ENCODE measurements at places on chromosomes 3 and 15.

DNA sequence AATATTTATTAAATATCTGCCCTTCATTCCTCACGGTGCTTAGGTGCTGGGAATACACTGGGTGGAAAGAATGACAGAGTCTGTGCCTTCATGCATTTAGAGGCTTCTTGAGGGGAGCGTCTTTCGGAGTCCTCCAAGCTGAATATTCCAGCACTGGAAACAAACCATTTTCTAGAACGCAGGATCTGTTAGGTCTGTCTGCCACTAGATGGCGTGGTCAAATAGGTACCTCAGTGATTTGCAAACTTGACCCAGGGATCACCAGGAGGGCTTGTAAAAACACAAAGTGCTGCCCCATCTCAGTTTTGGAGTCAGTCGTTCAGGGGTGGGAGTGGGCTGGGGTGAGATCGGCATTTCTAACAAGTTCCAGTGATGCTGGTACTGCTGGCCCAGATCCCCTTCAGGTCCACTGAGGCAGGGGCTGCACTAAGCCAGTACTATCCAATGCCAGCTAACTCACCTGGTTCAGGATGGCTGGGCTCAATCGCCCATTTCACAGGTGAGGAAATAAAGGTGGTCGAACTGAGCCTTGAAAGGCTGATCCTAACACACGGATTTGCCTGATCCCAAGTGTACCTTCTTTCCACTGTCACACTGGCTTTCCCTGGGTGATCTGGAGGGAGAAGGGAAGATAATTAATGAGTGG, 14.8 kb downstream of the ARNT2 start:
- no peak for DNase-seq

DNA sequence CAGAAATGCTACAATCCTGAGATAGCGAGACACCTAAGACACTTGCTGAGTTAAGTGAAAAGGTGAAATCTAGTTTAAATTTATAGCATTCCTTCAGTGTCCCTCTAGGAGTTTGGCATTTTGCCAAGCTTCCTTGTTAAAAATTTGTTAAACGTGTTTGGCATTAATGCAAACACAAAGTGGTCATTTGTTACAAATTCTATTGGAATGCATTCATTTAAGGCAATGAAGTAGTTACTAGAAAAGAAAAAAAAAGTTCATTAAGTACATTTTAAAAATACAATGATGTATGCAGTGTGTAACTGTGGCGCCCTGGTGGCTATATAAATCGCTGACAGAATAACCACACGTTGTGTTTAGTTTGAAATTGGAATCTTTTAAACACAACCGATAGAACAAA, 31.3 kb upstream of the WNT5A start:
- DNase-seq, result no peak

- no peak for DNase-seq
Measured at GRCh38 chr15:60751985-60752952, 273.3 kb upstream of the ICE2 start.

DNA sequence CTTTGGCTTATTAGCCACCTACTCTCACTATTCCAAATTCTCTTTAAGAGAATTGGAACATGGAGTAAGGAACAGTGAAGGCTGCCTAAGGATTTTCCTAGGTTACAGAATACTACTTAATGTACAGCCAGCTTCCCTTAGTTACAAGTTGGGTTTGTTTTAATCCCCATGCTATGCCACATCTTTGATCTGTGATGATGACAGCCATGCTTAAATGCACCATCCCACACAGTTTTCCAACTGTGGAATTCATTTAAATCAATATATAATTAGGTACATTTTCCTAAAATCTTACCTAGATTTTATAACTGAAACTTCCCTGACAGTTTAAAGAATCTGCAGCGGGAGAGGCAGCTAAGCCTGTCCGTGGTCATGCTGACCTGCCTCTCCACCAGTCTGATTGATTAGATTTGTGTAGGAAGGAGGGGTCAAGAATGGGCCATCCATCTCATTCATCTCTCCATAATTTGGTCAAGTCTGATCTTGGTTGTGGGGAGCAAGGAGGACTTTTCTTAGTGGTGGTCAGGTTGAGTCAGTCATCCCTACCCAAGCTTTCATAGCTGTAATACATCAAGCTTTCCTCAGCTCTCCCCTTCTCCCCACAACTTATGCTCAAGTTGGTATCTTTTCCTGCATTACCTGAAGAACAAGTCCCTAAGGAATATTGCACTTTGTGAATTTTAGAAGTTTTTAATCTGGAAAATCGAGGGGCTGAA, 37.1 kb downstream of the RIOX2 start:
- DNase-seq, result no peak

DNA sequence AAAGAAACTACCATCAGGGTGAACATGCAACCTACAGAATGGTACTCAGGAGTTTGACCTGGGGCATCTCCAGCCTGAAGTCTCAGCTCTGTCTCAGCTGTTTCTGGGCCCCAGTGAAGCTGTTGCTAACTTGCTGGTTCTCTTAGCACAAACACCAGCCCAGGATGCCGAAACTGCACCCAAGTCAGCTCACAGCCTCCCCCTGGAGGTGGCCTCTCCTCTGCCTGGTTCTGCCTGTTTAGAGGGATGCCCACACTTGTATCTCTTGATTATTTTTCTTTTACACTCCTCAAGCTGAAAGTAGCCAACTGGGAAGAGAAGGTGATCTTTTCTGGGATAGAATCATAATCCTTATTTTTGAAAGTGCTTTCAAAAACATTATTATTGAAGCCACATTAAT, 289.0 kb upstream of the RASGRP1 start:
- DNase-seq, result no peak

- no peak for DNase-seq
Measured at GRCh38 chr3:114899186-114899931, 247.7 kb downstream of the ZBTB20 start.

DNA sequence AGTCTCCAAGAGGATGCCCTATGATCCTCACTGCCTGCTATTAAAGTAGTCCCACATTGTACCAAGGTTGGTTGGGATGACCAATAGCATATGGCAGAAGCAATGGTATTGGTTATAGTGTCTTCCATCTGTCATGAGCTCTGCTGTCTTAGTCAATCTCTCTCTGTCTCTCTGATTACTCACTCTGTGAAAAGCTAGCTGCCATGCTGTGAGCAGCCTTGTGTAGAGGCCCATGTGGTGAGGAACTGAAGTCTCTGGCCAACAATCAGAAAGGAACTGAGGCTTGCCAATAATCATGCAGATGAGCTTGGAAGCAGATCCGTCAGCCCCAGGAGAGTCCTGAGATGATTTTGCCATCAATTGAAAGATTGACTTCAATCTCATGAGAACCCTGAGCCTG, 60.3 kb upstream of the CFAP161 start:
- DNase-seq, result no peak

GRCh38 chr3:19284974-19285373, 136.7 kb downstream of the KCNH8 start:
- DNase-seq, result no peak

GRCh38 chr3:127549826-127550467, 40.6 kb downstream of the TPRA1 start:
- no peak for DNase-seq

GRCh38 chr3:42991341-42992315, 12.5 kb downstream of the GASK1A start:
- no peak for DNase-seq

DNA sequence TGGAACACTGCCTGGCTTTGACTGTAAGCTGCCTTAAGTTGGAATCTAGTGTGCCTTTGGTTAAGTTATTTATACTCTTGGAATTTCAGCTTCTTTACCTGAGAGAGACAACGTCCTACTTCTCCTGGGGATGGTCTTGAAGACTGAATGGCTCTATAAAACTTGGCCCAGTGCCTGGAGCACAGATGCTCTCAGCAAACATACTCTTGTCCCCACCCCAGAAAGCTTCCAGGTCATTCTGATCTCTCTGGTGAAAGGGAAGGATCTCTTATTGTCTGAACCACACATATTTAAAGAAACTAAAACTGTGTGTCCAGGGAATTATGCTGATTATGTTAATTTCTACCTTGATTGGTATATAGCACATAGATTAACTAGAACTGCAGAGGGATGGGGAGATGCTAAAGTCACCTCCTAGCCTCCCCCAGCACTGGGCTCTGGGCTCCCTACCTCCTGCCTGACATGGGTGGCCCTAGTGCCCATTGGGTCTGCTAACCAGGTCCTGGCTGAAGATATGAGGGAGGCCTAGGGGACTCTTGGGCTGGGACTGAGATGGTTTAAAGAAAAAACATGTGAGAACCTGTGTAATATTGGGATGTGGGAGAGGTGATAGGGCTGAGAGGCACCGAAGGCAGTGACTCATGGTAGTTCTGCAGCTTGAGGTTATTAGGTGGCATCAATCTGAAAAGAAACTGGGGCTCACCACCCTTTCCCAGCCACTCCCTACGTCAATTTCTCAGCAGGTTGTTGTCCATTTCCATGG, 171.0 kb downstream of the RPLP1 start:
- no peak for DNase-seq

DNA sequence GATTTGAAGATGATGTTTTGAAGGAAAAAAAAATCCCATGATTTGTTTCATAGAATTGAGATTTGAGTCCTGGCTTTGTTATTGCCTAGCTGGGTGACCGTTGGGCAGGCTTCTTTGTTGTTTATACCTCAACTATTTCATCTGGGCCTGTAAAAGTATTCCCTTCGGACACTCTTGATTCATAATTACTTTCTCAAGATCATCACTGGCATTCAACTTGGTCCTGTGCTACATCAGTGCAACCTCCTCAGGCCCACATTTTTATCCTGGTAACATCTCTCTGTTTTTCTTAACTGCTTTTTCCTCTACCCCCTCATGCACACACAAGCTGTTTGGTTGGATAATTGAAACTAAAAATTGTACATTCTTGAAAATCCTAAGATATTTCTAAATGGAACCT, 67.5 kb upstream of the P3H2 start:
- no peak for DNase-seq

DNA sequence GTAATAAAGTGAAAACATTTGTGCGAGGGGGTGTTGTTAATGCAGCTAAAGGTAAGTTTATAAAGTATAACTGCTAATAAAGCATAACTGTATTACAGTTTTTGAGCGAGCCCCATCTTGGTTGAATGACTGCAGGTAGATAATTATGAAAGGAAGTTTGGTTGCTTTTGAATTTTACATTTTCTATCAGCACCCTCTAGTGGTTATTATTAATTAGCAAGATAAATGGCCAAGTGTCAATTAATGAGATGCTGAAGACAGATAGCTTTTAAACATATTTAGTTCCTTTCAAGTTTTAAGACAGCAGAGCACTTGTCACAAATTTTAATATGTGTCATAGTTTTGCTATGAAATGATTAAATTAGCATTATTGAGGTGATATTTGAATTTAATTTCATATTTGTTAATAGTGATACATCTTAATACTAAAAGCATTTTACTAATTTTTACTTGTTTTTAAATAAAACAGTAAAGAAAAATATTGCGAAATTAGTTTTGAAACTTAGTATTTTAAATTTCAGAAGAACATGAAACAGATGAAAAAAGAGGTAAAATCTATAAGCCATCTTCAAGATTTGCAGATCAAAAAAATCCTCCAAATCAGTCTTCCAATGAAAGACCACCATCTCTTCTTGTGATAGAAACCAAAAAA, 15.1 kb downstream of the U2SURP start:
- no peak for DNase-seq

GRCh38 chr15:61118885-61119284, 110.2 kb downstream of the RORA start:
- DNase-seq, result no peak

DNA sequence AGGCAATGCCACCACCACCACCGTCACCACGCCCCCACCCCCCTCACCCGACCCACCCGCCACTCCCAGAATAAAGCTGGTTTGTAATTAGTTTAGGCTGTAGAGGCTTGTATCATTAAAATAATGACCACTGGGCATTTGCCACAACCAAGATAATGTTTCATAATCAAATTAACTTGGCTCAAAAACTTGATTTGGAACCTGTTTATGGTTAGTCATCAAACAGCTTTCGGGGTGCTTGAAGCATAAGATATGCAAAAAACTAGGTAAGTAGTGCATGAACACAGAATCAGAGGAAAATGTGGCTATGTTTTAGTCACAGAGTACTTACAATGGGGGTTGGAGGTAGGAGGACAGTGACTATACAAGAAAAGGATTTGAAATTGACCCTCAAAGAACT, 115.1 kb downstream of the FHIT start:
- DNase-seq, result no peak

DNA sequence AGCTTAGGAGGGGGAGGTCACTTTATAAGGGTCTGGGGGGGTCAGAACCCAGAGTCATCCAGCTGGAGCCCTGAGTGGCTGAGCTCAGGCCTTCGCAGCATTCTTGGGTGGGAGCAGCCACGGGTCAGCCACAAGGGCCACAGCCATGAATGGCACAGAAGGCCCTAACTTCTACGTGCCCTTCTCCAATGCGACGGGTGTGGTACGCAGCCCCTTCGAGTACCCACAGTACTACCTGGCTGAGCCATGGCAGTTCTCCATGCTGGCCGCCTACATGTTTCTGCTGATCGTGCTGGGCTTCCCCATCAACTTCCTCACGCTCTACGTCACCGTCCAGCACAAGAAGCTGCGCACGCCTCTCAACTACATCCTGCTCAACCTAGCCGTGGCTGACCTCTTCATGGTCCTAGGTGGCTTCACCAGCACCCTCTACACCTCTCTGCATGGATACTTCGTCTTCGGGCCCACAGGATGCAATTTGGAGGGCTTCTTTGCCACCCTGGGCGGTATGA, at the start of gene RHO:
Gene RHO, plus strand, starts transcription at position 51 of the 512 bp plus-strand sequence. Its CDS starts 95 bp downstream, at position 146.
- DNase-seq, result no peak

GRCh38 chr15:60634815-60635214, 155.9 kb upstream of the ICE2 start:
- DNase-seq, result no peak

DNA sequence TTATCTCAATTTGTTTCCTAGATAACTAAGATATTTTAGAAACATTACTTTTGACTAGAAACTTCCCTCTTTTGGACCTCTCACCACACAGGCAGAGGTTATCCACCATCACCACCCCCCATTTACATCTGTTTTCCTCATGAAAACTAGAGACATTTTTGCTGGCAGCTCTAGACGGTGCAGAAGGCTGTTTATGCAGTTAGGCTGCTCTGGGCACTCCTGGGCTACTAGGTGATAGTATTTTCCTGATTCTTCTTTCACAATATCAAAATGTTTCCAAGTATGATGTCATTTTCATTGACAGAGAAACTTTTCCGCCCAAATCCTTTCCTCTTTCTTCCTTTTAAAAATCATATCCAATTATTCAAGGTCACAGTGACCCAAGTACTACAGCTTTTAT, 67.1 kb downstream of the PLOD2 start:
- DNase-seq, result no peak

DNA sequence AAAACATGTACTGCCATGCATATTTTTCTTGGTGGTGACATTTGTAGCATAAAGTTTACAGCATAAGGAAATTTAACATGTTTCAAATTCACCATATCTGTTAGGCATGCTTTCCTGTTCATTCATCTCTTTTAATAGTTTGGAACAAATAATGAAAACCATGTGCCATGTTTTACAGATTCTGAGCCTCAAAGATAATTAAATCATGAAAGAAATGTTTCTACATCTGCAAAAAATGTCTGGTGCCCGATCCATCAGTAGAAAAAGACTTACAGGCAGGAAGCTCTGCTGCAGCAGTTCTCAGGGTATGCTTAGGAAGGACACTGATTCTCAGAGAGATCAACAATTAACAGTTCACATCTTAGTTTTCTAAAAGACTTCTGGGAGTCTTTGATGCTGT, 316.2 kb downstream of the IL5RA start:
- DNase-seq, result no peak

Measured in stimulated activated CD8-positive, alpha-beta memory T cell treated with anti-CD3 and anti-CD28 coated beads, Interleukin-4, amount 100 ng/mL, for 1 hour (primary cell).